ENCODE measurements at places on chromosomes 3 and 15.

DNA sequence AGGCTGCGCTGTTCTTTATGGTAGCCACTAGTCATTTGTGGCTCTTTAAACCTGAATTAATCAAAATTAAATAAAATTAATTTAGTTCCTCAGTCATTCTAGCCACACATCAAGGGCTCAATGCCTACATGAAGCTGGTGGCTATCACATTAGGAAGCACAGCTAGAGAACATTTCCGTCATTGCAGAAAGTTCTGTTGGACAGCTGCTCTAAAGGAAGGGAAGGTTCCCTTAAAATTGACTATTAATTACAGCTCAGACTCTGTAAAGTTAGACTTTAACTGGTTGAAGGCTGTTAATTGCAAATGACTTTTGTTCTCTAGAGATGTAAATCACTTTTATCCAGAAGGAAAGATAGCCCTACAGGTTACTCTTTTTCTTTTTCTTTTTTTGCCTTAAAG, 202.7 kb upstream of the ADAMTS9 start:
- DNase-seq: no peak

DNA sequence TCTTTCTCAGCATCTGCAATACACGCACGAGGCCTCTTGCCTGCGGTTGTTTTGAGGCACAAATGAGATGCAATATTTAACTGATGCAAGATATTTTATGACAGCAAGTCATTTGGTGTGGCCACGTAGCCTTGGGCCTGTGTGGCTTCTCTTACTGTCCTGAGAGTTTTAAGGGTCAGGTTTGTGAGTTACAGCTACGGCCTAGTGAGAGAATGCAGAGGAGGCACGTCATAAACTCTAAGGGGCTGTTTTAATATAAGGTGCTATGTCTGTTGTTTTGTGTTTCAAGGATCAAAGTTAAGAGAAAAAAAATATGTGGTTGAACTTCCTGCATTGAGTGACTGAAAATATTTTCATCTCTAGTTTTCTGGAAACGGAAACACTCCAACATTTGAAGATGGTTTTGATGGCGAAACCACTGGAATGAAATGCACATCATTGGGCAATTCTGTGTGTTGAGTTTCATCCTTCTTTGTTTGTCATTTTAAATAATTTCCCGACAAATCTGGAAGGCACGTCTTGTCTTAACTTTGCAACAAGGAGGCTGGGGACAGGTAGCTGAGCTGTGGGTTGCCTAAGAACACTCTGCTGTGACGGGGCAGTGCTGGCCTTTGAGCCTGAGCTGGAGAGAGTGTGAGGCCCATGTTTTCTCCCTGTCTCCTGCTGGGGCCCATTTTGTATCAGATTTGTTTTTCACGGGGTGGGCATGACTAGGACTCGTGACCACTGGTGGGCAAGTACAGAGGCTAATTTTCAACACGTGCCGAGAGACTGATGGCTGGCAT, 5.1 kb downstream of the APBA2 start:
- no peak for DNase-seq

- no peak for DNase-seq
Measured at GRCh38 chr3:51378726-51379125, 6.4 kb upstream of the MANF start.

- DNase-seq: no peak
Measured at GRCh38 chr3:4721511-4721911, 228.4 kb downstream of the ITPR1 start.

GRCh38 chr3:127739347-127740135, 66.8 kb downstream of the ABTB1 start:
- DNase-seq: no peak

- no peak for DNase-seq
Measured at GRCh38 chr3:30895329-30895728, 868 bp upstream of the GADL1 start.

- DNase-seq: no peak
Measured at GRCh38 chr15:90929246-90930019, 2.9 kb downstream of the HDDC3 start.

GRCh38 chr3:61154457-61155198, 96.6 kb downstream of the FHIT start:
- no peak for DNase-seq

Data from activated T-cell treated with anti-CD3 and anti-CD28 coated beads for 1 hour (primary cell).